ENCODE measurements at places on chromosomes 11 and 22. TPM values are rescaled to one million over a fixed set of nuclear protein-coding genes. Genes with fewer than 3 reads are reported as not detected.

Gene CADM1
- 0.32 TPM for total RNA-seq

Gene PNPLA5
- total RNA-seq = not detected

Gene MS4A1
- total RNA-seq = not detected

Gene POU2AF2
- 0.35 TPM for total RNA-seq

Gene DRICH1
- 1.1 TPM for total RNA-seq

Gene UCP3
- total RNA-seq = 1.9 TPM

Gene ARHGEF17
- 22.3 TPM for total RNA-seq

All from Calu3 (cell line).